Fibroblast of mammary gland (primary cell): ENCODE measurements at places on chromosomes 12 and 14.

- DNase-seq = no peak
Observed at GRCh38 chr12:52336641-52337040, 15.4 kb upstream of the KRT83 start.

DNA sequence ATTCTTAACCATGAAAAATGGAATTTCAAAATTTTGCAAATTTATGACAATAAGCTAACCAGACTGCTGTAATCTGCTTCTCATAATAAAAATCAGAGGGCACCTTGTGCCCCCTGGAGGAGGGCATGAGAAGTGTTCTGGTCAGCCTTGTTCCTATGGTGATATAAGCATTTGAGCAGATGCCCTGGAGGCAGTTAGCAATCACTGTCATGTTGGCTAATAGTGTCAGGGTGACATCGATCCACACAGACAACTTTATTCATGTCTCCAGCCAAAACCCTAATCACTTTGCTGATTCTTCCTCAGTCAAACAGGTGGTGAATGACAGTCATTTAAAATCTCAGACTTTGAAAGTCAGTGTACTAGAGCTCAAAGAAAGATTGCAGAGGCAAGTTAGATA lies 943.0 kb downstream of the GALC start:
- peak; percentile 45 for DNase-seq

GRCh38 chr14:77195766-77196165 lies 14.2 kb downstream of the TMEM63C start:
- DNase-seq = no peak

- DNase-seq = no peak
Observed at GRCh38 chr14:104034976-104035699, 50.4 kb upstream of the ASPG start.

- DNase-seq = no peak
Observed at GRCh38 chr12:104638851-104639240, 182.1 kb downstream of the CHST11 start.

DNA sequence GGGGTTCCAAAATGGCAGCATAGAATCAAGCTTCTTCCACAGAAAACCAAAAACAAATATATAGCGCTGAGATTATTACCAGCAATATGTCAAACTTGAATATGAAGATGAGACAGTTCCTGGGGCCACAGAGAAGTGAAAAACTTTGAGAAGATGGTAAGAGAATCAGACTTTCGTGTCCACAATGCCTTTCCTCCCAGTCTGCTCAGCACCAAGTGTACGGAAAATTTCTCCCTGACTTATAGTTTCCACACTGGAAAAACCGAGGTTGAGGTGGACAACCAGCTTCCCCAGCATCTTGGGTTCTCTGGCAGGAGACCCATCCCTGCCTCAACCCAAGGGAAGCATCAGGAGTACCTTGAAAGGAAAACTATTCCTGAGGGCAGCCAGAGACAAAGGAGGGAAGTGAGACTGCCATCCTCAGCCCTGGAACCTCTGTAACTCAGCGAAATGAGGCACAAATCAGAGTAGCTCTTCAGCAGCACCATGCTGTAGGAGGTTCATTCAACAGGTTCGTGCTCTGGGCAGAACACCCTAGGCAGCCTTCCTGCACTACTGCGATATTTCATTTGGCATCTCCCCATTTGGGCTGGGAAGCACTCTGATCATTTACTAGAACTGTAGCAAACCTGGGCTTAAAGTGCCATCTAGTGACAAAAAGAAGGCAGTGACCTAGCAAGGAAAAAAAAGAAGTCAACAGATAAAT lies 52.4 kb upstream of the CAPRIN2 start:
- peak; percentile 80 for DNase-seq

- DNase-seq = peak; percentile 30
Observed at GRCh38 chr14:100522616-100523099, 64.6 kb downstream of the BEGAIN start.

- no peak for DNase-seq
Observed at GRCh38 chr12:48037267-48037915, 33.1 kb upstream of the COL2A1 start.

DNA sequence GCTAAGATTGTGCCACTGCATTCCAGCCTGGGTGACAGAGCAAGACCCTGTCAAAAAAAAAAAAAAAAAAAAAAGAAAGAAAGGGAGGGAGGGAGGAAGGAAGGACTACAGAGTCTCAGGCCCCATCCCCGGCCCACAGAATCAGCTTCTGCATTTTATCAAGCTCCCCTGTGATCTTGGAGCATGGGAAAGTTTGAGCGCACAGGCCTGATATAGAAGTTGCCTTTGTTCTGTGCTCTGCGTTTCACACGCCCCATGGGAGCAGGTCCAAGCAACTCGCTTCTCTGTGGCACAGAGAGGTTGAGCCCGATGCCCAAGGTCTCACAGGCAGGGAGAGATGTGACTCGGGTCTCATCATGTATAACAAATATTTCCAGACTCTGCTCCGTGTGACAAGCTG lies 101.8 kb downstream of the PHETA1 start:
- no peak for DNase-seq

DNA sequence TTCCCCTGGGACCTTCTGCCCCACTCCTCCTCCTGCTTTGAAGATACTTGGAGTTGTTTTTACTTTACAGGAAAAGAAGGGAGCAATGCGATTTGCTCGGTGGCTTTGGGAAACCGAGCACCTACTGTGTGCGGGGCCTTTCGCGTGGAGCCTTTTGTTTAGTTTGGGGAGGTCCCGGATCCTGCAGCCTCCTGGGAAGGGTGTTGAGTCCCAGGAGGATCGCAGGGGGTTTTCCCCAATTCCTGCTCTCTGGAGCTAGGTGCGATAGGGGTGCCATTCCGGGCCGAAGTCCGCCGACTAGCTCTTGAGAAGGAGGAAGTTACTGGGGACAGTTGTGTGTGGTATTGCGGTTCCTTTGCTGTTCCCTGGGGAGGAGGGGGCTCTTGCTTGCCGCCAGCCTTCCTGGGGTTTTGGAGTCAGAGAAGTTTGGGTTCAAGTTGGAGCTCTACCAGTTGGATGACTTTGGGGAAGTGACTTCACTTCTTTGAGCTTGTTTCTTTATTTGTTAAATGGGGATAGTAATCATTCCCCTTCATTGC lies 1.1 kb downstream of the BRI3BP start:
- no peak for DNase-seq

GRCh38 chr14:33556382-33557121 lies 394.3 kb downstream of the EGLN3 start:
- peak; percentile 33 for DNase-seq

GRCh38 chr14:38755036-38755435 lies 348.0 kb downstream of the SEC23A start:
- DNase-seq = no peak

DNA sequence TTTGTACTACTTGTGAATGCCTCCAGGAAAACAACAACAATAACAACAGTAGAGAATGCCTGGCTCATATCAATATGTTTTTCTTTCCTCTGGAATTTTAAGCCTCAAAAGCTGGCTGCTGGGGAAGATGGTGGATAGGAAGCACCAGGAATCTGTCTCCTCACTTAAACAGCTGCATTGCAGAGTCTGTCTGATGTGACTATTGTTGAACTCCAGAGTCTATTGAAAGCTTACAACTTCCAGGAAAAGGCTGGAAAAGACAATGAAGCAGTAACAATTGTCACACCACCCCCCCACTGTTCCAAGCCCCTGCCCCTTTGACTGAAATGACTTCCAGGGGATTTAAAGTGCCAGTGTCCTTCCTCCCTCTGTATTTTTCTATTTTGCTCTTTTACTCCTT lies 309.7 kb downstream of the BMP4 start:
- DNase-seq = no peak

- DNase-seq = no peak
Observed at GRCh38 chr12:118645219-118645618, 268.9 kb downstream of the SUDS3 start.

GRCh38 chr12:89369166-89369565 lies 16.9 kb upstream of the DUSP6 start:
- no peak for DNase-seq

GRCh38 chr14:55579724-55580469 lies at the start of gene KTN1:
Gene KTN1, plus strand, starts transcription at chr14:55580207. Its CDS starts 31,842 bp downstream, at chr14:55612049.
- DNase-seq = peak; percentile 61

GRCh38 chr12:114167431-114167830 lies 201.3 kb upstream of the RBM19 start:
- peak; percentile 86 for DNase-seq

- DNase-seq = no peak
Observed at GRCh38 chr12:66683073-66683472, 4.2 kb upstream of the GRIP1 start.

- DNase-seq = no peak
Observed at GRCh38 chr12:57219993-57220754, 3.6 kb downstream of the NXPH4 start.
